ENCODE measurements at places on chromosomes 13 and 19.

DNA sequence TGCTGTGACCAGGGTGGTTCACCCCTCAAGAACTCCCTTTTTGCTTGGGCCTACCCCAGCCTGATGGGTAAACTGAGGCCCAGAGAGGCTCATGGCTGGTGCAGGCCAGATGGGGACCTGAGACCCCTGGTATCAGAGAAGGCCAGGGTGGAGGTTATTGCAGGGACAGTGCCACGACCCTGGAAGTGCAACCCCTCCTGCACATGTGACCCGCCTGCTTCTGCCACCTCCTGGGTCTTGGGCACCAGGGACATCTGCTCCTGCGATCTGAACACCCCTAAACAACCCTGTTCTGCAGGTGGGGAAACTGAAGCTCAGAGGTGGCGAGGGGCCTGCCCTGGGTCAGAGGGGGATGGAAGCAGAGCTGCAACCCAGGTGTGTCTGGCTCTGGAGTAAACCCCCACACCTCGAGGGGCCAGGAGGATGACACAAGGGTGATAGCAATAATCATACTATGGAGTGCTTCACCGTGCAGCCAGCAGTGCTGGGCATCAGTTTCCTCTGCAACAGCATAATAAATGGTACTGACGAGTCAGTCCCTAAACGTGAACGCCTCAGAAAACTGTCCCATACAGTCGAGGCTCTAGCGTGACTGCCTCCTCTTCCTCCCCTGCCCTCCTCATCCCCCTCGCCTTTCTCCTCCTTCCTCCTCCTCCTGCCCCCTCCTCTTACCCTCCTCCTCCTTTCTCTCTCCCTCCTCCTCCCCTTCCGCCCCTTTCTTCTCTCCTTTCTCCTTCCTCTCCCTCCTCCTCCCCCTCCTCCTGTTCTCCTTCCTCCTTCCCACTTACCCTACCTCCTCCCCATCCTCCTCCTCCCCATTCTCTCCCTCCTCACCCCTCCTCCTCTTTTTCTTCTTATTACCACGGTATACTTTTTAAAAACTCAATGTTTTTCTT is 4.3 kb downstream of the YJEFN3 start:
- DNase-seq = no peak

DNA sequence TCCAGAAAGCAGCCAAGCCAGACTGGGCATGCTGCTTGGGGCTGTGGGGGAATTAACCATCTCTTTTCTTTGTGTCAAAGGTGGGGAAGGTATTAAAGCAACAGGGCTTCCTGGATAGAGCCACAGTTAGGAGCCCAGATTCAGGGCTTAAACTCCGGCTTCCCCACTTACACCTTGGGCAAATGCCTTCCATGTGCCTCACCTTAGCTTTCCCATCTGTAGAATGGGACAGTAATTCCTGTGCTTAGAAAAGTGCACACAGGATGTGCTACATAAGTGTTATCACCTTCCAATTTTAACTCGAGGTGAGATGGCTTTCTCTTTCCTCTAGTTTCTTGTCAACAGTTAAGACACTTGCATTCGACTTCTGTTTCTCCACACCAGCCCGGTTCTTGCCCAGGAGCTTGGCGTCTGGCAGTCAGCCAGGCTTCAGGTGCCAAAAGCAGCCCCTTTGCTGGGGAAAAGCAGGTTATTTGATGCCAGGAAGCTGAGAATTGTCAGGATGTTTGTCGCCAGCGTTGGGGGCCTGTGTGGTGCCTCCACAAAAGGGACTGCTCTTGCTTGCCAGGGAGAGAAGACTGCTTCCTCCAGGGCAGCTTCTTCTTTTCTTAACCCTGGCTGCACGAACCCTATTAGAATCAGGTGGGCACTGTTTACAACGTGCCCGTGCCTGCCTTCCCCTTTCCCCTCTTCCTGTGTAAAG is 79.2 kb downstream of the SIPA1L3 start:
- no peak for DNase-seq

GRCh38 chr19:3684817-3685410 is 15.4 kb downstream of the PIP5K1C start:
- no peak for DNase-seq

GRCh38 chr13:100362781-100363180 is 225.8 kb downstream of the GGACT start:
- no peak for DNase-seq

DNA sequence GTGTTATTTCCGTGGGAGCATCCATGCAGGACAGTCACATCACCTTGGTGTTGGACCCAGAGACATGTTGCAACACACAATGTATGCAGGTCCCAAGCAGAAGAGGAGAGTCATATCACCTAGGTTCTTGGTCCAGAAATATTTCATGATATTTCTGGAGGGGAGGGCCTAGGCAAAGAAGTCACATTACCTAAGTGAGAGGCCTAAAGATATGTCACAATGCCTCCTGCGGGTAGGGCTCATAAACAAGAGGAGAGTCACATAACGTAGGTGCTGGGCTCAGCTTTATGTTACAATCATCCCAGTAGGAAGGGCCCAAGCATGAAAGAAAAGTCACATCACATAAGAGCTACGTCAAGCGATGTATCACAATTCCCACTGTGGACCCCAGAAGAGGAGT is 10.8 kb upstream of the ZNF724 start:
- no peak for DNase-seq

DNA sequence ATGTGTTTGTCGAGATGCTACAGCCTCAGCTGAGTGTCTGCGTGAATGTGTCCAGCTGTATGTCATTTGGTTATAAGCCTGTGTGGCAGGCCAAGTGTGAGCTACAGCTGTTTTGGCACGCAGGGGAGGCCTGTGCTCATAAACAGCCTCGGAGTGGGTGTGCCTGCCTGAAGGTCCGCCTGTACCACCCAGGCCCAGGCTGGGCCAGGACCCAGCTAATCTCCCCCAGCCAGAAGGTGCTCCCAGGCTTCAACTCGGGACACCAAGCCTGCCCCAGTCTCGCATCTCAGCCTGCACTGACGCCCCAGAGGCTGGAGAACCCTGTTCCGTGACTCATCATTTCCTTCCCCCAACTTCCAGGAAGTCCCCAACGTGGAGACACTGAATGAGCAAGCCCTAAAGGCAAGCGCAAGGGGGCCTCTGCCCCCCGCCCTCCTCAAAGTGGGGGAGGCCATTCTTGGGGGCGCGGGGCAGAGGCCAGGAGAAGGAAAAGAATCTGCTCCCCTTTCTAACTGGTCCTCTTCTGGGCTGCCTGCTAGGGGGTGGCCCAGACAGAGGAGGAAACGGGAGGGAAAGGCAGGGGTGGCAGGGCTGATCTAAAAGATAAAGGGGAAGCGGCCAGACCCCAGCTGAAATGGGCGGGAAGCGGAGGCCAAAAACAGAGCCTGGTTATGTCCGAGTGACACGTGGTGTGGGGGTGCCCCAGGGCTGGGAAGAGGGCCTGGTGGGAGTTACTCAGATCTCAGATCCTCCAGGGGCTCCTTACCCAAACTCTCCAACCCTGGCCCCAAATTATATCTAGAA is 2.0 kb downstream of the SLC1A5 start:
- peak; percentile 87 for DNase-seq

DNA sequence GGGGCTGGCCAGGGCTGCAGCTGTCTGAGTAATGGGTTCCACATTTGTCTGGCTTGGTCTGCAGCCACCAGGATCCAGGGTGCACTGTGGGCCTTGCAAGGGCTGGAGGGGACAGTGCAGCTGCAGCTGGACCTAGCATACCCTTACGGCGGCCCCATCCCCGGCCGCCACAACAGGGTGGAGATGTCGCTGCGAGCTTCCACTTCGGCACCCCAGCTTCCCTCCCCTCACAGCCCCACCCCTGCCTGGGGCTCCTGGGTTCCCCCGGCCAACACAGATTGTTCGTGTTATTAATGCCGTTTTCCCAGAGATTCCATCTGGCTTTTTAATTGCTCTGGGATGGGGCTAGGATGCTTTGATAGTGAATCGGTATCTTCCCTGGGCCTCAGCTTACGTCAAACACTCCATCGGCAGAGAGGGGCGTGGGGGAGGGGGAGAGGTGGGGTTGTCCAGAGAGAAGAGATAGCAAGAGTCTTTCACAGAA is 5.8 kb downstream of the CEBPA start:
- DNase-seq = no peak

DNA sequence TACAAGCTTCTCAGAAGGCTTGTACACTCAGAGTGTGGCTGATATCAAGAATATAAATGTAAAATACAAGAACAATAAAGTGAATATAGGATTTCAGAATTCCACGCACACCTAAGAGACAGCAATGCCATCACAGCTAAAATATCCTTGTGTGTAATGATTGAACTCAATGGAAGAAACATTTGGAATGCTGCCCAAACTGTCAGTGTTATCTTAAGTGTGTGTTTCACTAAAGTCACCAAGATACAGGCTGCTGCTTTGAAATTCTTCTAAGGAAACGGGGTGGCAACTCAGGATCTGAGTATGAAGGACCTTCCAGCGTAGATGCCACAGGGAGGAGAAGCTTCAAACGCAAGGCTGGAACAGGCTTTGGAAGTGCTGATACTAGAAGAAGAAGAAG is 86.8 kb downstream of the SGCG start:
- DNase-seq = no peak

DNA sequence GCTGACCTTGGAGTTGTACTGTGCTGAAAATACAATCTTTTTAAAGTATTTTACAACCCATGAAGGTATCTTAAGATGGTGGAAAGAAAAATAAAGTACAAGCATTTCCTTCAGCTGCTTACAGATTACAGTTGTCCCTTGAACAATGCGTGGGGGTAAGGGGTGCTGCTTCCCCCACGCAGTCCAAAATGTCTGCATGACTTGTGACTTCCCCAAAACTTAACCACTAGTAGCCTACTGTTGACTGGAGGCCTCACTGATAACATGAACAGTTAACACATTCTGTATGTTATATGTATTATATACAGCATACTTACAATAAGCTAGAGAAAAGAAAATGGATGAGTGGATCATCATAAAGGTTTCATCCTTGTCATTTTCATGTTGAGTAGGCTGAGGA is 45.3 kb upstream of the ZNF599 start:
- DNase-seq = no peak

DNA sequence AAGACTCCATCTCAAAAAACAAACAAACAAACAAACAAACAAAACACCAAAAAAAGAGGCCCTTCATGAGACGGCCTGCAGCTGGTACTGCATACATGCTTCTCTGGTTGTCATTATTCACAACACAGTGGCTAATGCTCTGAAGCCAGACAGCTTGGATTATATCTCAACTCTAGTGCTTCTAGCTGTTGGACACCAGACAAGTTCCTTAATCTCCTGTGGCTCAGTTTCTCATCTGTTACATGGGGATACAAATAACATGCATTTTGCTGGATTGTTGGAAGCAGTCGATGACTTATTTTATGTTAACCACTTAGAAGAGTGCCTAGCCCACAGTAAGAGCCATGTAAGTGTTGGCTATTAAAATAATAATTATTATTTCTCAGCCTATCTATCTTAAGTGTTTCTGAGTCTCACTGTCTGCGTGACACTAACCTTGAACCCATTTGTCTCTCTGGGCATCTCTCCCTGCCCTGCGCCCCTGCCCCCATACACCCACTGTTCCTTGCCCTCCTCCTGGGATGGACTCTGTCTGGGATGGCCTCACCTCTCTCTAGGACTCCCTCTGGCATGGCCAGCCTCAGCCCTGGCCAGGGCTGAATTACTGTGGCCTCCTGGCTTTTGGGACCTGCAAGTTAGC is 3.1 kb upstream of the JUNB start:
- DNase-seq = no peak

GRCh38 chr19:50759886-50760285 is 10.4 kb upstream of the GPR32 start:
- no peak for DNase-seq

DNA sequence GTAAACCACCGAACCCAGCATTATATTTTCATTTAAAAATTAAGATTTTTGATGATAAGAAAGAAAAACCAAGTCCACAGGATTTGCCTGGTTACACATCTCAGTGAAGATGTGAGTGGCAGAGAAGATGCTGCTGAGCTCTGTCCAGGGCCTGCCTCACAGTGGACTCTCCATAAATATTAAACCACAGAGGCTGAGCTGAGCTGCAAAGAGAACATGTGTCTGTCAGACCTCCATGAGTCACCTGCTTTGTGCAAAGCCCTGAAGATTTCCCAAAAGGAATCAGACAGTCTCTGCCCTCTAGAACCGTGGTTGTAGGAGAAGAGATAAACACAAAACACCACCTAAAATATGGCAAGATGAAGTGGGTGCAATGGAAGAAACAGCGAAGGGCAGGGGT is 127.2 kb upstream of the TSC22D1 start:
- no peak for DNase-seq

GRCh38 chr19:5142725-5143097 is 173.8 kb downstream of the KDM4B start:
- DNase-seq = no peak

Data from activated CD8-positive, alpha-beta memory T cell treated with anti-CD3 and anti-CD28 coated beads for 4 hours (primary cell).